Stimulated activated CD8-positive, alpha-beta memory T cell treated with anti-CD3 and anti-CD28 coated beads, Interleukin-4, amount 100 ng/mL, for 1 hour (primary cell): ENCODE measurements at places on chromosomes 1 and 21.

GRCh38 chr1:106536741-106537140, 519.7 kb upstream of the PRMT6 start:
- DNase-seq, result no peak

DNA sequence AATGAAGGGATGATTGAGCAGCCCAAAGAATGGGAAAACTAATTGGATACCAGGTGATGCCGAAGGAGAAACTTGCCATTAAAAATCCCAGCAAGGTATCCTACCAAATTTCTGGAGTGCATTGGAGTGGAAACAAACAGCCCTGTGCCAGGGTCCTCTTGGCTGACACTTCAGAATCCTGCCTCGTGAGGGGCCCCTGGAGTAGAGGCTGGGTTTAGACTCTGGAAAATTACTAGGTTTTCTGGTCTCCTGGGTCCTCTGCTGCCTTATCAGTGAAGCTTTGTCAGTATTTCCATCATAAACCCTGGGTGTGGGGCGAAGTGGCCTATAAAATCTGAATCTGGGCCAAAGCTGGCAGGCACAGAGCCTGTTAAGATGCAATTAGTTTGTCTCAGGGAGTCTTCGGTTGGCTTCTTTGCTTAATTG, 289.2 kb upstream of the USP24 start:
- no peak for DNase-seq

DNA sequence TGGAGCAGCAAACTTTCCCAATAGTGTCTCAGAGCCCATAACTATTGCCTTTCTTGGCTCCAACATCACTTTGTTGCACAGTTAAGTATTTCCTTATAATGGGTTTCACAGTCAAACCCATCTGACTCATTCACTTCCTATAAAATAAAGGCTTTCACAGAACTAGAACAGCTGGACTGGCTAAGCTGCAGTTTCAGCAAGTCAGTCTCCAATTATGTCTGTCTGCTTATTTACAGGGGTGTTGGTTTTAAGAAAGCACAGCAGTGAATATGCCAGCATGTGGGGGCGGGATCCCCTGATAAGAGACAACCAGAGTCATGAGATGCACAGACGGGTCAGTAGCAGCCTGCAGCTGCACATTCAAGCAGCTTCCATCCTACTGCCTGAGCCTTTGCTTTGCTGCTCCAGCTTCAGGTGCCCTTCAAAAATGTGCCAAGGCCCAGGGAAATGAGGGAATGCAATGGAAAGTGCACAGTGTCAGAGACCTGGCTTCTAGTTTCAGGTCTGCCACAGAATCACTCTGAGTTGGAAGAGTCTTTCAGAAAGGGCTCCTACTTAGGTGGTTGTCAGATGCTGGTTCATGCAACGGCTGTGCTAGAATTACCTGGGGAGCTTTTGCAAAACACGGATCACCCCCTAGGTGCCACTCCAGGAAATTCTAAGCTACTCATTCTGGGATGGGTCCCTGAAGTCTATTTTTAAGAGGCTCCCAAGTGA, 24.8 kb downstream of the RNF19B start:
- DNase-seq, result no peak

DNA sequence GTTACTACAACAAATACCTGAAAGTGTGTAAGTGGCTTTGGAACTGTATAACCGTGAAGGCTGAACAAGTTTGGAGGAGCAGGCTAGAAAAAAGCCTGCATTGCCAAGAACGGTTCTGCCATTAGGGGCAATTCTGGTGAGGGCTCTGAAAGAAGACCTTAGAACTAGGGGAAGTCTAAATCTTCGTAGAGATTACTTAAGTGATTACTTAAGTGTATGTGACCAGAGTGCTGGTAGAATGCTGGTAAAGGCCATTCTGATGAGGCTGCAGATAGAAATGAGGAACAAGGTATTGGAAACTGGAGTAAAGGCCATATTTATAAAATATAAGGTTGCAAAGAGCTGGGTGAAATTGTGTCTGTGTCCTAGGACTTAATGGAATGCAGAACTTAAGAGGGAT, 158.0 kb downstream of the CLIC6 start:
- DNase-seq, result no peak

DNA sequence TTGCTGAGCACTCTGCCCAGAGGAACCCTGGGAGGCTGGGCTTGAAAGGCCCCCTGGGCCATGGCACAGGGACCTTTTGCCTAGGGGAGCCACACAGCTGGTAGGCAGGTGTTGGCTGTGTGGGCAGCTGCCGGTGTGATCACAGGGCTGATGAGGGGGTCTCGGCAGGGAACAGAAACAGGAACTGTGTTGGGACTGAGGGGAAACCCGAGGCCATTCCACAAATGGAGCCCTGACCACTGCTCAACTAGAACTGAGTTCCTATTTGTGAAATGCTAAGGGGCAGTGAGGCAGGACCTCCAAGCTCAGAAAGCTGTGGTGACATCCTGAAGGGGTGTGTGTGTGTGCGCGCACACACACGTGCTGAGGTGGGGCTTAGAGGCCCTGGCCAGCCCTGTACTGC, 6.4 kb upstream of the THEM5 start:
- DNase-seq, result no peak

DNA sequence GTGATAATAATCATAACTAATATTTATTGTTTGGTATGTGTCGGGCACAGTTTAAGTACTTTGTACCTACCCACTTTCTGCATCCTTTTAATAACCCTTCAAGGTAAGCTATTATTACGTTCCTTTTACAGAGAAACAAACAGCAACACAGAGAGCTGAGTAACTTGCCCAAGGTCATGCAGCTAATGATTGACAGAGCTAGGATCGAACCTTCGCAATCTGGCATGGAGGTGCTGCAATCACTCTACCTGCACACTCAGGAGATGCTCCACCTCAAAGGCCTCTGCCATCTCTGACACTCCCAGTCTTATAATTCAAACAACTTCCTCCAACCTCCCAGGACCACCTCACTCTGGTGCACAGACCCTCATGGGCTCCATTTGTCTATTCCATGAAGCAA, 137.2 kb downstream of the DMRTA2 start:
- no peak for DNase-seq

DNA sequence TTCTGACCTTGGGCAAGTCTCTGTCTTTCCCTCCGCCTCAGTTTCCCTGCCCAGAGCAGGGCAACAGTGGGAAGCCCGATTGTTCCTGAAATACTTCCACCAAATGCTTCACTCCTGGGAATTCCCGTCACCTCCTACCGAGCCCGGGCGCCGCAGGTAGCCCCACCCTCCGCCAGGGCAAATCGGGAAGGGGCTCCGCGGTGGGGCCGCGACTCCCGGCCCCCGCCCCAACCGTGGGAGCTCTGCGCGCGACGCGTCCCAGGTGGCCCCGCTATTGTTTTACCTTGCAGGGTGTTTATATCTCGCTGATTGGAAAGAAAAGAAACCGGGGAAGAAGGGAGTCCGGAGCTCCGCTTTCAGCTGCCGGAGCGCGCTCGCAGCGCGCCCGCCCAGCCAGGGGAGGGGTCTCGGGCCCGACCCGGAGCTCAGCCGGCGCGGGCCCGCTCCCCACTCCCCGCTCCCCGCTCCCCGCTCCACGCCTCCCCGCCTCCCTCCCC, 407 bp downstream of the IGSF3 start:
- no peak for DNase-seq

GRCh38 chr1:115377411-115377810, 39.4 kb upstream of the NGF start:
- no peak for DNase-seq

DNA sequence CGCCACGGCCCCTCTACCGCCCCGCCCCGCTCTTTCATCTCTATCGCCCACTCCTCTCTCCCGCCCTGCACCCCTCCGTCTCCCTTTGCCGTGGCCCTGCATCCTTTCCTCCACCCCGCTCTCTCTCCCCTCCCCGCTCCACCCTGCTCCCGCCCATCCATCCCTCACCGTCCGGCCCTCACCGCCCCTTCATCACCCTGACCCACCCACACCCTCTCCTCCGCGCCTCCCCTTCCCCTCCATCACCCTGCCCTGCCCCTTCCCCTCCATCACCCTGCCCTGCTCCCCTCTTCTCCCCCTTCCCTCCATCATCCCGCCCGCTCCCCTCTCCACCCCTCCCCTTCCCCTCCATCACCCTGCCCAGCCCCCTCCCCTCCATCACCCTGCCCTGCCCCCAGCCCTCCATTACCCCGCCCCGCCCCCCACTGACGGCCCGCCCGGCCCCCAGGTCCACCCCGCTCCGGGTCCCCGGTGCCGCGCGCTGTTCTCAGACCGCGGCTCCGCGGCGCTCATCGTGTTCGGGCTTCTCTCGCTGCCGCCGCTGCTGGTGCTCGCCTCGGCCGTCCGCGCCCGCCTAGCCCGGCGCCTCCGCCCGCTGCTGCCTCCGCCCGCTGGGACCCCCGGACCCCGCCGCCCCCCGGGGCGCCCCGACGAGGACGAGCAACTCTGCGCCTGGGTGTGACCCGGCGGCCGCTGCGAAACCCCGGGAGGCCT, 6.2 kb upstream of the ANKRD65 start:
- no peak for DNase-seq

GRCh38 chr1:116328671-116329070, 44.4 kb upstream of the ATP1A1 start:
- no peak for DNase-seq

DNA sequence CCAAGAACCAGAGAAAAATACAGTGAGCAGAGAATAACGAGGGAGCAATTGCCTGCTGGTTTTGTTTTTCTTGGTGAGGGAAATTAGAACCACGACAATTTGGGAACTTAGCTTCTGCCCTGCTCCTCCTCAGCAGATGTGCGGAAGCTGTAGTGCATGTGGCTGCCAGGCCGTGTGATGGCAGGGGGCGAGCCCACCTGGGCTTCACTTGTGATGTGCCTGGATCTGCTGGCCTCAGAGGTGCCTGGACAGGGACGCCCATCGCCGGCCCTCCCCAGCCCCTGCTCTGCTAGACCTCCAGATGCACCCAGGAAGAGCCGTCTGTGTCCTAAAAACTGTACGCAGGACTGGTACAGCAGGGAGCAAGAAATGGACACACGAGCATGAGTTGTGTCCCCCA, 28.5 kb upstream of the C1orf174 start:
- no peak for DNase-seq

DNA sequence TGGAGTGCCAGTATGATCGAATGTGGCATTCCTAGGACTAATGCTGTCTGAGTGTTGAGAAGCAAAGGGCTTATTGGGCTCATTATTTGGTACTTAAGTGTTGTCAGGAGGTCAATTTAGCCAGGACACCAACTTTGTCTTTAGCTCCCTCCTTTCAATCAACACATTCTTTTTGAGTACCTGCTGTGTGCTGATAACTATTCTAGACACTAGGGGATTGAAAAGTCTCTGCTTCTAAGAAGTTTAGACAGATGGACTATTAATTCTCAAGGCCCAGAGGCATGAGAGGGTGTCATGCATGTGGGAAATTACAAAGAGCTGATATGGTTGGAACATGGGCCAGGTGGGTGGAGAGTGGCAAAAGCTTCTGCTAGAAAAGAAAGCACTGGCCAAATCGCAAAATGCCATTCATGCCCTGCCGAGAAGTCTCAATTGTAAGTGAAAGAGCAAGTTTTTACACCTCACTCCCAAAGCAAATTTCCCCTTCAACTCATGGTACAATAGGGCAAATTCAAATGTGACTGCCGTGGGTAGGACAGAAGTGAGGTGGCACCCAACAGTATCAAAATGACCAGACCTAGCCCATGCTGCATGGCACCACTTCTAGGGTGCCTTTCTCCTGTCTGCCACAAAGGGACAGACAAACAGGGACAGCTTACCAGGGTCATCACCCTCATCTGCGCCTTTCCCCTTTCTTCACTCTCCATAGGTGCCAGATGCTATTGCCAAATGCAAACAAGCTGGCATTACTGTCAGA, 53.6 kb upstream of the LAX1 start:
- DNase-seq, result no peak

GRCh38 chr21:39083377-39084008, 99.8 kb downstream of the PSMG1 start:
- no peak for DNase-seq

DNA sequence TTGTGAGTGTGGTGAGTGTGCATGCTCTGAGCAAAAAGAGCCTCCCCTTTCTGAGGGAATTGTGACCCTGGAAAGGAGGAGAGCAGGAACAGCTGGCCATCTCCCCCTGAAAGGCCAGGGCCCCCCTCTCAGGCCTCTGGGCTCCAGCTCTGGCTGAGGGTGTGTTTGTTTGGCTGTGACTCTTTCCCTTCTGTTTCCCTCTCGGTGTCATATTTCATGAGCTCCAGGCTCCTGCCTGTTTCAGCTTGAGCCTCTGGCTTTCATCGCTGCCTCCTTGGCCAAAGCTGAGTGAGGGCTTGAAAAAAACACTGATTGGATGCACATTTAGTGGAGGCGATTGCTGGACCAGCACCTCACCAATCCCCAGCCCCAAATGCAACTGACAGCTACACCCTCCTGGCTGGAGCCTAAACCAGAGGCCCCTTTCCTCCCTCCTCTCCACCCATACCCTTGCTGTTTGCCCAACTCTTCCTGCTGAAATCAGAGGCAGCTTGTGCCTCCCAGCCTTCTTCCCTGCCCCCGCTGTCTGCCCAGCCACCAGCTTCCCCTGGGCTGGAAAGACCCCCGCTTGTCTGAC, 64.1 kb downstream of the DDR2 start:
- DNase-seq, result no peak

DNA sequence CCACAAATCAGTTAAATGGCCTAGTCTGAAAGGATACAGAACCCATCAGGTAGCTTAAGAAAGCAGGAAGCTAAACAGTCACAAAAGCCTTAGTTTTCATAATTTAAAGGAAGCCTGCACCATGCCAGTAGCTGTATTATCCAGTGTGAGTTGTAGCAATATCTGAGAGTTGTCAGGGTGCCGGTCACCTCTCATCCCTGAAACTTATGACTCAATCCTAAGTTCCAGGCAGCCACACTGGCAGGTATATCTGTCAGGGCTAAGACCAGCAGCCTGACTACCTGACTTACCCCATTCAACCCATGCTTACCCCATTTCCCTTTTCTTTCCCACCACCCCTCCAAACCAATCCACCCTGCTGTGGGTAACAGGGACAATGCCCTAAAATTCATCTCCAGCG, 37.8 kb upstream of the LPAR3 start:
- no peak for DNase-seq

DNA sequence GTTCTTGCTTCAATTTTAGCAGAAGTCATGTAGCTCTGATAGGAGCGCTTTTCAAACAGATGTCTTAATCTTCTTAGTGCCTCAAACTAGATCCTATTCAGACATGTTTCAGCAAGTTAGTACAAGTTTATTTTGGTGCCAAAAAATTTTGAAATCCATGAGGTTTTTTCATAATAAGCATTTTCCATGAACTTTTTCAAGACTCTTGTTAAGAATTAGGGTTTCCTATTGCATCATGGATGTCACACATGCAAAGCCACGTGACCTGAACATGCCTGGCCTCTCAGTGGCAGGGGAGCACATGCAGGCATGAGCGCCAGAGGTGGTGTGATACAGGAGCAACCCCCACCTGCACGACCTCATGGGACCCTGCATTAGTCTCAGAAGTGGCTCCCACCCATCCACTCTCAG, 67.6 kb downstream of the POFUT2 start:
- no peak for DNase-seq

GRCh38 chr1:151584278-151584677, 27.6 kb upstream of the SNX27 start:
- no peak for DNase-seq

- DNase-seq, result no peak
These were observed 39.1 kb upstream of the ANGPTL1 start for GRCh38 chr1:178910023-178910422.
